ENCODE measurements at places on chromosomes 1 and 21. TPM values are rescaled to one million over a fixed set of nuclear protein-coding genes. Genes with fewer than 3 reads are reported as not detected.
A peak's percentile ranks its signal among the peaks of the same experiment; 100 is the strongest.

The PIGP gene
- total RNA-seq, result 22.3 TPM

The MACO1 gene
- 16.8 TPM for total RNA-seq

DNA sequence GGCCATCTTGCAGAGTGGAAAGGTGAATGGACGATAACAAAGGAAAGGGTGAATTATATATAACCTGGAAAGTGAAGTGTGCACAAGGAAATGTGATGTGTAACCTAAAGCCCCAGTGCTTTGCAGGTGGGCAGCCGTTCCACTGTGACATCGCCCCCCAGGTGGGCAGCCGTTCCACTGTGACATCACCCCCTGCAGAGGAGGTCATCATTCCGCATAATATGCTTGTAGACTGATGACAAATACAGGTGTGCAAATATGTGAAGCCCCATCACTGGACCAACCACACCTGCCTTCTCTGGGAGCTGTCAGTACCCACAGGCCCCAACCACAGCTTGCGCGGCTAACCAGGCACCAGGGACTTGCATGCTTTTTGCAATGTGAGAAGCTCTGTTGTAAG lies 4.7 kb upstream of the ZNF496 start:
- H3K4me3 ChIP-seq, result no peak overlapping the region
- no peaks in the 10 kb centered on the region for H3K27me3 ChIP-seq
- no peak overlapping the region for H3K27ac ChIP-seq
- no peaks in the 10 kb centered on the region for H3K36me3 ChIP-seq
- peaks cover 7% of the 10 kb centered on the region for H3K4me1 ChIP-seq

DNA sequence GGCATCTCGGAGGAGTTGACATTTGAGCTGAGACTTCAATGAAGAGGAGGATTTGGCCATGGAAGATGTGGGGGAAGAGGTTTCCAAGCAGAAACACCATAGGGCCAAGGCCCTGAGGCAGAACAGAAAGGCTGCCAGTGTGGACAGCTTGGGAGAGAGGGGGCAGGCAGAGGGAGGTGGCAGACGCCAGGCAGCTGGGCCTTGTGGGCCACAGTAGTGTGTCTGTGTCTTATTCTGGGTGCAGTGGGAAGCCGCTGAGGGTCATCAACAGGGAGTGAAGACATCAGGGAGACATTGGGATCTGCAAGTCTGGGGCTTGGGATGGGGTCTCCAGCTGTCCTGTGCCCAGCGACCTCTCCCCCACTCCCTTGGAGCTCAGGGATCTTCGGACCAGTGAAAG lies 96.8 kb downstream of the LACTBL1 start:
- H3K27ac ChIP-seq, result no peak overlapping the region
- H3K4me1 ChIP-seq, result no peaks in the 10 kb centered on the region
- DNase-seq, result no peak
- no peak overlapping the region for H3K4me3 ChIP-seq
- H3K27me3 ChIP-seq, result no peaks in the 10 kb centered on the region
- H3K36me3 ChIP-seq, result no peaks in the 10 kb centered on the region

DNA sequence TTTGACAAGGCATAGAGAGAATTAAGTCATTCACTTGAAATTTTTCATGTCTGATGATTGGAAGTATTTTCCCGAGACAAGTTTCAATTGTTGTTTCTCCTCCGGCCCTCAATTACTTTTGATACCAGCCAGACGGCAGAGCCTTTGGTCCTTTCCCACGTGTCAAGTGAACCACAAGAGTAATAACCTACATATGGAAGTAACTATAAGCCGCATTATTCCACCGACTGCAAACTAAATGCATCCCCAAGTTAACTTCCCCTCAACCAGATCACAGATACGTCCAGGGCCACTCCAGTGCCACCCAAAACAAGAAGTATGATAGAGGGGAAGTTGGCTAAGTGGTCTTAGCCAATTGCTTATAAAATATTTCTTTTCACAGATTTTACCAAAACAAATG lies 20.2 kb downstream of the COLGALT2 start:
- no peak overlapping the region for H3K27ac ChIP-seq
- H3K4me1 ChIP-seq, result no peaks in the 10 kb centered on the region
- DNase-seq, result no peak
- H3K36me3 ChIP-seq, result no peaks in the 10 kb centered on the region
- no peaks in the 10 kb centered on the region for H3K27me3 ChIP-seq

DNA sequence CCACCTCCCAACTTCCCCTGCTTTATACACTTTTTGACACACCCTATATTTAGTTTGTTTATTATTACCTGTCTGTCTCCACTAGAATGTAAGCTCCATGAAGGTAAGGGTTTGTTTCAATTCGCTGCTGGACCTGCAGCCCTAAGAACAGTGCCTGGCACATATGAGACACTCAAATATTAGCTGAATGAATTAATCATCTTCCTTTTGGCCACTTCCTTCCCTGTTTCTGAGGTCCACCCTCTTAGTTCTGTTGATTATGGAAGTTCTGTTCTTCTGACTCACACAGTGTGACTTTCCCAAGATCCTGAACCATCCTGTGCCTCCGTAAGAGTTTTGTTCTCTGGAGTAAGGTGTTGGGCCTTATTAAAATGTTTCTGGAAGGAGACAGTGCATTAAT lies 40.4 kb upstream of the GJA5 start:
- no peaks in the 10 kb centered on the region for H3K27me3 ChIP-seq
- H3K27ac ChIP-seq, result no peak overlapping the region
- DNase-seq, result no peak
- H3K4me3 ChIP-seq, result no peak overlapping the region
- no peaks in the 10 kb centered on the region for H3K36me3 ChIP-seq

DNA sequence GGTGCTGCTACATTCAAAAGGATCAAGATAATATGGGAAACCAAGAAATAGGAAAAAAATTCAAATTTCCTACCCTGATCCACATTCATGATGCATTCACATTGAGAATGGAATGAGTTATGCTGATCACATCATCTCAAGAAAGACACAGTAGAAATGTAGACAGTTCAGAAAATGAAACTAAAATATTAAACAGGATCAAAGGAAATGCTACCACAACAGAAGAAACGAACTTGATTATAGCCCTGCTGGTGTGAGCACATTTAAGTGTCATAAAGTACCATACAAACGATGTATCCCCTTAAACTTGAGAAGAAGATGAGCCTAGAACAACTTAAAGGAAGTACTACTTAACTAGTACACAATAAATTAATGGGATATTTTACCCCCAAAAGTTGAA lies 21.3 kb downstream of the SYDE2 start:
- no peaks in the 10 kb centered on the region for H3K4me1 ChIP-seq
- H3K27me3 ChIP-seq, result no peaks in the 10 kb centered on the region
- no peaks in the 10 kb centered on the region for H3K36me3 ChIP-seq
- no peak overlapping the region for H3K27ac ChIP-seq

- H3K27me3 ChIP-seq, result no peaks in the 10 kb centered on the region
- H3K27ac ChIP-seq, result no peak overlapping the region
- no peaks in the 10 kb centered on the region for H3K36me3 ChIP-seq
- no peaks in the 10 kb centered on the region for H3K4me1 ChIP-seq
- DNase-seq, result no peak
- H3K4me3 ChIP-seq, result no peak overlapping the region
These were observed 38.8 kb upstream of the HIVEP3 start for GRCh38 chr1:41957568-41957967.

DNA sequence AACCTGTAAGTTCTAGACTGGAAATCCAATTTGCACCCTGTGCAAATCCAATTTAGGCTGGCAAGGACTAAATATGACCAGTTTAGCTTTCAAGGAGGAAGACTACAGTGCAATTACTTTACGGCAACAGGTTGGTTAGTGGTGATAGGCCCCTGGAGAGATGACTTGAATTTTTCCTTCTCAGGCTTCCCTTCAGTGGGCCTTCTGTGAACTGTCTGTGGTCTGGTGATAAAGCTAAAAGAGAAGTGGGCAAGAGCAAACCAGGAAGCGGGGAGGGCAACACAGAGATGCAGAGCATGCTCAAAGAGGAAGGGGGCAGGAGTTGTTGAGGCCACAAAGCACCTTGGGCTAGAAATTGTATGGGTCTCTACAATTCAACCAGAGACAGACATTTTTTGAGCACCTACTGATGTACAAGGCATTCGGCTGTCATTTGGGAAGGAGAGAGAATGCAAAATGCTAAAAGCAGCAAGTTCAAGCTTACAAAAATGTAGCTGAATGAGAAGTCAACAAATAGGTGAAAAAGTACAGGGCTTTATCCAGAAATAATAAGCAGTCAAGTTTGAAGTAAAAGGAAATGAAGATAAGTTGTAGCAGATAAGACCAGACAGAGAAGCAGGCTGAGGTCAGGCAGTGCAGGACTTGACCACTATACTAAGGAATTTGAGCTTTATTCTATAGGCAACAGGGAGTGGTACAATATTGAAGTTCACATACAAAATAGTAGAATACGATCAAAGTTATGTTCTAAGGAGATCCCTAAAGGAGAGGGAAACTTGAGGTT lies 23.9 kb downstream of the INPP5B start:
- no peak overlapping the region for H3K4me3 ChIP-seq
- no peaks in the 10 kb centered on the region for H3K4me1 ChIP-seq
- H3K27ac ChIP-seq, result peak overlapping the region; percentile 19
- H3K27me3 ChIP-seq, result no peaks in the 10 kb centered on the region
- no peak for DNase-seq

DNA sequence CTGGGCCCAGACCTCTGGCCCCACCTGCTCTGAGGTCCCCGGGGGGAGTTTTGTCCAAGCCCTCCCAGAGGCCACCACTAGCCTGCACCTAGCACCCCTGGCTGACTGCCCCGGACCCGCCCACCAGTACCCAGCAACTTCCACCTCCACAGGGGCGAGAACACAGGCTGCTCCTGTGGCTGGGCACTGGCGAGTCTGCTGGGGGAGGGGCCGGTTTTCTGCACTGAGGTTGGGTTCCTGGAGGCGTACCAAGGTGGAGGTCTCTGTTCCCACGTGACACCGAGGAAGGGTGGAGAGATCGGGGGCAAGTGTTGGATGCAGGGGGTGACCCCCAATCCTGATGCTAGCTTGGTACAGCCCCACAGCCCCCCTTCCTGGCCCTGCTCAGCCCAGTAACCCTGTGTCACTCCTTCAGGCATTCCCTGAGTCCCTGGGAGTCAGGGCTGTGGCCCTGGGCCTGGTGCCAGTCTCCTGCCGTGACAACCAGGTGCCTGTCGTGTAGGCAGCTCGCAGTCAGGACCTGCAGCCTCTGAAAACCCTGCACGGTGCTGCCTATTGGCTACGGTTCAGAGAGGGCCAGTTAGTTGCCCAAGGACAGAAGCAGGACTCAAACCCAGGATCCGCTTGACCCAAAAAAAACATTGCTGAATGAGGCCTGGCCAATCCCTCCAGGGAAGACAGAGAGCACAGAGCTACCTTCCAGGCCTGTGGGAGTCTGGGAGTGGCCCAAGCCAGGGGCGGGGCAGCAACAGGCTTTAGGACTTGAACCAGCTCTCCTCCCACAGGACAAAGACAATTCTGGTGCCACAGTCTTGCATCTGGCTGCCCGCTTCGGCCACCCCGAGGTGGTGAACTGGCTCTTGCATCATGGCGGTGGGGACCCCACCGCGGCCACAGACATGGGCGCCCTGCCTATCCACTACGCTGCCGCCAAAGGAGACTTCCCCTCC lies 3.1 kb downstream of the ESPN start:
- H3K27ac ChIP-seq, result no peak overlapping the region
- no peak for DNase-seq
- H3K4me3 ChIP-seq, result no peak overlapping the region
- H3K4me1 ChIP-seq, result peaks cover 14% of the 10 kb centered on the region
- H3K36me3 ChIP-seq, result no peaks in the 10 kb centered on the region

- no peaks in the 10 kb centered on the region for H3K27me3 ChIP-seq
- no peak overlapping the region for H3K27ac ChIP-seq
- H3K4me3 ChIP-seq, result no peak overlapping the region
- H3K36me3 ChIP-seq, result no peaks in the 10 kb centered on the region
These were observed 70.7 kb upstream of the CXADR start for GRCh38 chr21:17442165-17442564.

DNA sequence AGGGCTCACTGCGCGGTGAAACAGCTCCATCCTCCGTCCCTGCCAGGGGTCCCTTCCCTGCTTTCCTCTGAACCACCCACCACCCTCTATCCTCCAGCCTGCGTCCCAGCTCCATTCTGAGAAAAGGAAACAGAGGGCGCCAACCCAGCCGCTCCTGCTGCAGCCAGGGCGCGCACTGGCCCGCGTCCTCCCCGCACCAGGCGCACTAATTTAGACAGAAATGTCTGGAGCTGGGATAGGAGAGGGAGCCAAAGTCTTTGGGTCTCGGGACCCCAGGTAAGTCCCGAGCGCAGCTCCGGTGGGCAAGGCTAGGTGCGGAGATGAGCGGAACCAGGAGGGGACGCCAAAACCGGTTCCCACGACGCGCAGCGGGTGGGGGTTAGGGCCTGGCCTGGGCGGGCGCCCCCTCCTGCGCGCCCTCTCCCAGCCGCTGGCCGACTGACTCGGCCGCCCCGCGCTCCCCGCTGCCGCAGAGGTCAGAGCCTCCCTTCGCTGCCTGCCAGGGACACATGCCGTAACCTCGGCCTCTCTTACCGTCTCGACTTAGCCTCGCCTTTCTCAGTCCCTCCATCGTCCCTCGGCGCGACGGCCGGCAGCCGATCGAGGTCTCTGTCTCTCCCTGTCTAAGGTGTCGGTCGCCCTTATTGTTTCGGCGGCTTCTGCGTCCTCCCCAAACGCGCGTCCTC lies 2.0 kb downstream of the CAMK2N1 start:
- peak overlapping the region; percentile 68 for H3K4me3 ChIP-seq
- H3K4me1 ChIP-seq, result peaks cover 35% of the 10 kb centered on the region
- peak; percentile 59 for DNase-seq
- peak overlapping the region; percentile 95 for H3K27ac ChIP-seq

DNA sequence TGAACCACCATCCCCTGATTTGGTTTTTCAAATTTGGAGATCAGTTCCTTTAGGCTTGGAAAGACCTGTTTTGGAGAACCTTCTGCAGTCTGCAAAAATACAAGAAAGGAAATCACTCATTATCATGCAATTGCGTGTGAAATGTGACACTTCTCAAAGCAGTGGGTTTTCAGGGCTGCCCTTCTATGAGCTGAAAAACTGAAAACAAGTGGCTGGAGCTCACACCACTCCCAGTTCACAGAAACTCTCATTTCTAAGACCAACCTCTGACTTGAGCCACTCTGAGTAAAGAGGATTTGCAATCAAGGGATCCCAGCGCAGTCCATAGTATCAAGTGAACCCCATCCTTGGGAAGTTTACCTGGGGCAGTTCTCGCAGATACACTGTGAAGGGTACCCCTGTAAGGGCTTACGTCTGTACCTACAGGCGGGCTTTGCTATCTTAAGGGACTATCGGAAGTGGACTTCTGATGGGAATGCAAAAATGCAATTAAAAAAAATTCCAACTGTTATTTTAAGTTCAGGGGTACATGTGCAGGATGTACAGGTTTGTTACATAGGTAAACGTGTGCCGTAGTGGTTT lies 12.8 kb downstream of the SH2D1B start:
- H3K4me1 ChIP-seq, result no peaks in the 10 kb centered on the region
- H3K4me3 ChIP-seq, result no peak overlapping the region
- H3K36me3 ChIP-seq, result no peaks in the 10 kb centered on the region
- no peak for DNase-seq

- H3K27me3 ChIP-seq, result no peaks in the 10 kb centered on the region
- H3K4me1 ChIP-seq, result peaks cover 35% of the 10 kb centered on the region
- H3K27ac ChIP-seq, result peak overlapping the region; percentile 94
- peak overlapping the region; percentile 56 for H3K4me3 ChIP-seq
These were observed 722 bp upstream of the SLC19A2 start for GRCh38 chr1:169486281-169487051.

Data from Caco-2 (cell line).